ENCODE measurements at places on chromosomes 13 and 19.

- DNase-seq = no peak
These were observed 5.8 kb downstream of the ACSBG2 start for GRCh38 chr19:6141217-6141616.

- peak; percentile 40 for DNase-seq
These were observed 547 bp upstream of the INTS6 start for GRCh38 chr13:51453207-51453958.

GRCh38 chr13:31200637-31200971 is 829 bp downstream of the B3GLCT start:
- peak; percentile 11 for DNase-seq

DNA sequence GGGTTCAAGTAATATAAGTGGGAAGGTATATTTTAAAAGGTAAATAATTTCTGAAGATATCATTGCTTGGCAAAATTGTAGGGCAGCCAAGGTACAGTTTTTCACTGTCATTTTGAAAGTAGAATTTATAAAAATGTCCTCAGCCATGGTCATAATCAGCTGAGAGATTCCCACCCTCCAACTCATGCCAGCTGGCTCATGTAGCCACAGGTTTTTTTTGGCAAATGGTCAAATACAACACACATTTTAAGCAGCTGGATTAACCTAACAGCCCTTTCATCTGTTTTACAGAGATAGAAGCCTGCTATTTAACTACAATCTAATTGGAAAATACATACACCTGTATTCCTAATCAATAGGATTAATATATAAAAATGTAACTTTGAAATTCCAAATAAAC is 619.2 kb upstream of the SGCG start:
- DNase-seq = no peak

- no peak for DNase-seq
These were observed 2.7 kb downstream of the FSTL3 start for GRCh38 chr19:678791-679388.

GRCh38 chr13:20221772-20222171 is 10.3 kb downstream of the GJB6 start:
- no peak for DNase-seq

DNA sequence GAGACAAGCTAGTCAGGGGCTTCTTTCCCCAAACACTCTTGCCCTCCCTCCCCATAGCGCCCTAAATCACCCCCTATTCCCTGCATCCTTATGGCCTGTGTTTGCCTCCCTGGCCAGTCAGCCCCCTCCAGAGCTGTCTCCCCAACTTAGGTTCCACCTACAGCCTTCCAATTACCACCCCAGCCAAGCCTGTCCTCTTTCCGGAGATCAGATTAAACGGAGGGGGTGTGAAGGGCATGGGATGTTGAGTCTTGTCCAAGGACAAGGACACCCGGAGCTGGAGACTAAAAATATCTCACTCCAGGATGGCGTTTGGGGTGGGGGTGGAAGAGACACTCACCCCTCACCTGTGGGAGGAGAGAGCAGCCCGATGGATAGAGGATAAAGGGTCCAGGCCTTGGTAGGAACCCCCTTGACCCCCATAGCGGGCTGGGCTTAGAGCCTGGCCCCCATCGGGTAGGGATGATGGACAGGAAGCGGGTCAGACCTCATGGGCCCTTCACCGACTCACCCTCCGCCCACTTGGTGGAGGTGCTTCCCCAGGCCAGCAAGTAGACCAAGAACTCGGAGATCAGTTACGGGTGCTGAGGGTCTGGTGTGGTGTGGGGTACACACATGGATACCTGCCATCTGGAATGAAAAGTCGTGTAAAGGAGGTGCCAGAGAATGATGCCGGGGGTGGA is 6.0 kb downstream of the ZNF865 start:
- no peak for DNase-seq

- no peak for DNase-seq
These were observed 78.7 kb downstream of the IPO5 start for GRCh38 chr13:98032168-98032567.

DNA sequence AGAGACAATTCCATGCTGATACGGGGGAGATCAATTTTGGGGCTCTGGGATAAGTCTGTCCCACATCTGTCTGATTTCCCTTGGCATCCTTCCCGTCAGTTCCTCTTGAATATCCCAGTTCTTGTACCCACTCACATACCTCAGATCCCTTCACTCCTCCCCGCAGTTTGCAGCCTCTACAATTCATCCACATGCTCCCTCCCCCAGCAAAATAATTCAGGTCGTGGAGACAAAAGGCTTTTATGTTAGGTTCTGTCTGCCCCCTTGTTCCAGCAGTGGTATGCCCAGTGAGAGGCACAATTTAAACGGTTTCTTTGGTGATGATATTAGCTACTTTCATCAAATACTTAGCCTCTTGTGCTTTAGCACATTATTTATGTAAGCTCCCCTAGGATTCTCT is 9.6 kb downstream of the RPS16 start:
- DNase-seq = no peak

DNA sequence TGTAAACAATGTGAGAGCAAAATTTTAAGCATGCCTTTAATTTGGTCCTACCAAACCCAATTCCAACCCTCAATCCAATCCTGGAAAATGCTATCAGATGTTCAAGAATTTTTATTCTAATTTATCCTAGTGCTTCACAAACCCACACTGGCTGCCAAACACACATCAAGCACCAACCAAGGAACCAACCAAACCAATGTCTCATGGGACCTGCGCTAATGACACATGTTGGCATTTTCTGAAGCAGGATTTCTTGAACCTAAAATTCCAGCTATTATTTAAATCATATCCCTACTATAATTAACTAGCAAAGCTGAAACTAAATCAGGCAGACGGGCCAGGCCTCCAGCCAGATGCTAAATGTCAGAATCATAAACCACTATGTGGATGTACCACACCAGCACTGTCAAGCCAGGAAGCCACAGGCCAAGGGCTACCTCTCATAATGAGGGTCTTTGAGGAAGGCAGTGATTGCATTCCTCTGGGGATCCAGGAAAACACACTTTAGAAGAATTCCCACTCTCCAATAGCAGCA is 5.8 kb downstream of the LATS2 start:
- DNase-seq = no peak

- DNase-seq = no peak
These were observed 200.4 kb upstream of the IPO5 start for GRCh38 chr13:97752961-97753668.

- no peak for DNase-seq
These were observed 48.3 kb downstream of the SLAIN1 start for GRCh38 chr13:77745784-77746183.
